ENCODE measurements at places on chromosomes 5 and 9.
A peak's percentile ranks its signal among the peaks of the same experiment; 100 is the strongest.

GRCh38 chr9:8062459-8062858, 262.9 kb upstream of the DMAC1 start:
- no peak for DNase-seq

- peak; percentile 92 for DNase-seq
Observed at GRCh38 chr5:72940082-72940481, 15.8 kb upstream of the FCHO2 start.

DNA sequence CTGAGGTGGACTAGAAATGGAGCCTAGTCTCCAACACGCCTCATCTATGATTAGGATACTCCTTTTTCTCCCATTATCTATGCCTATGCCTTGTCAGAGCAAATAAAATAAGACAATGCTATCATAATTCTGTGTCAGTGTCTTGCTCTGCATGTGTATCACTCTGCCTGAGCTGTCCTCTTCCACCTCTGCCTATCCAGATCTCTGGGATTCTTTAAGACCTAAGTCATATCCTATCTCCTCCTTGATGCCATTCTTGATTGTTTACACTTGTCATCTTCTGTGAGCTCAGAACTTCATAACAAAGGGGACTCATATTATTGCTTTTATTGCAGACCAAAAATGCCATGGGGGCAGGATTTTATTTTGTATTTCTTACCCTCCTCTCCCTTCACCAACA, 351.2 kb upstream of the C9orf72 start:
- DNase-seq: no peak

DNA sequence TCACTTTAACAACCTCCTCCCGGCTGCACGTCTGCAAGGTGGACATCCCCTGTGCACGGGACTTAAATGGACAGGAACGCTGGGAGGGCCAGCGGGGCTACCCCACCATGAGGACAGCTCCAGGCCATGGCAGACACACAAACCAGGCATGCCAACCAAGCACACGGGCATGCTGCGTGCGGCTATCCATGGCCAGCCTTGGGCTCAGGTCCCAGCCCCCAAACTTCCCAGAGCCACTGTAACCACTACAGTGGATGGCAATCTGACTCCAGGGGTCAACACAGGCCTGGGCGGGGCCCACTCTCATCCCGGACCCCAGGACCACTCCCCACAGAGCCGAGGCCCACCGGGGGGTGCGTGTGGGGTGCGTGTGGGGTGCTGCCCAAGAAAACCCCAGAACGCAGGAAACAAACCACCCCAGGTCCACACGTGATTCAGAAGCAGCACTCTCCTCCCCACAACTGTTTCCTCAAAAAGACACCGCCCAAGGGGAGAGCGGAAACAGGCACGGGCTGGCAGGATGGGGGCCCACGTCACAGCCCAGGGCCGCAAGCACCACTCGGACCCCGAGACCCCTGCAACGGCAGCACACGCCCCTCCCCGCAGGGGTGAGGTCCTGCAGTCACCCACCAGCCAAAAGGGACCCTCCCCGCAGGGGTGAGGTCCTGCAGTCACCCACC, 7.4 kb downstream of the SLC12A7 start:
- peak; percentile 78 for DNase-seq

DNA sequence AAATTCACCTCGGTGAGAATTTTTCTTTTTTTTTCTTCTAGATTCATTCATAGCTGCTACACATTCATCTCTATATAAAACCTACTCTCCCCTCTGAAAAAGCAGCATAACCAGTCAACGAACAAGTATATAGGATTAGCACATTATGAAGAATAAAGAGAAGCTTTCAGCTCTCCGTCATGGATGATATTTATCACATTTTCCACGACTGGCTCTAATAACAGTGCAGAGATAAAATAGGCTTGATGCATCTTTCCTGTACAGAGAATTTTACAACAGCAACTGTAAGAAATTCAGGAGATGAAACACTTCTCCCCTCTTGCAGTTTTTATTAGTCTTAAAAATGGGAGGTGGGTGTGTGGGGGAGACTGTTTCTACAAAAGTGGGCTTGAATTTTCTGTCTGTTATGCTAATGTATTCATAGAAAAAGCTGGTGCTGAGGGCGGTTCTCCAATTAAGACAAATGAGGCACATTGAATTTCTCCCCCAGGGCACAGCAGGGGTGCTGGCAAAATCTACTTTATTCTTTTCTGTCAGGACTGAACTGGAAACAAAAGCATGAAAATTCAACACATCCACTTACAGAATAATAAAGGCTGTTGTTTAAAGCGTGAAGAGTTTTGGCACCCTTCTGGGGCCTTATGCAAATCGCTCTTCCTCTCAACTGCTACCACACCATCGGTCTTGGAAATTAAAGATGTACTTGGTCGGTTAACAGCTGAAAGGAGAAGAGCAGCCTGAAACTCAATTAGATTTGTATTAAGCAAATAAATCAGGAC, 233.9 kb upstream of the ZNF608 start:
- DNase-seq: no peak

DNA sequence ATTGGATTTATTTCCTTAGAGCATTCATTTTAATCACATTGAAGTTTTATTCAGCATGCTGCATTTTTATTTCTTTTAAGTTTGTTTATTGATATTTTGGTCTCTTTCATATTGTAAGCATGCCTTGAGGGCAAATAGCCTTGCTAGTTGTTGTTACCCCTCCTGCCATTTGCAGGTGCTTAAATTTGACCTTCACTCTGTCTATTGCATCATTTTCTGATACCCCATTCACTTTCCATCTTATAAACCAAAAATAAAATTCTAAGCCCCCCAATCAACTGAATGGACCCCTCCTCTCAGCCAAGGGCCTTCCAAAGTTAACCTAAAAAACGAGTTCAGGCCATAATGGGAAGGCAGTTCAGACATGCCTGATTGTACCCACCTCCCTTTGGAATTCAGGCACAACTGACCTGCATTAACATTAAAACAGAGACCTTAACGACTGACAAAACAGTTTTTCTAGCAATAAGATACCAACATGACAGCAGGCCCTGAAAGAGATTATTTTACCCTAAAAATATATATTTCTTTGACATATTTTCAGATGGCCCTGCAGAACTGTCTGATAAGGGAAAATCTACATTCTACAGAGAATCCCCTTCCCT, 32.1 kb downstream of the TARS1 start:
- no peak for DNase-seq

GRCh38 chr9:80797831-80798688, 891.3 kb downstream of the TLE1 start:
- DNase-seq: no peak

DNA sequence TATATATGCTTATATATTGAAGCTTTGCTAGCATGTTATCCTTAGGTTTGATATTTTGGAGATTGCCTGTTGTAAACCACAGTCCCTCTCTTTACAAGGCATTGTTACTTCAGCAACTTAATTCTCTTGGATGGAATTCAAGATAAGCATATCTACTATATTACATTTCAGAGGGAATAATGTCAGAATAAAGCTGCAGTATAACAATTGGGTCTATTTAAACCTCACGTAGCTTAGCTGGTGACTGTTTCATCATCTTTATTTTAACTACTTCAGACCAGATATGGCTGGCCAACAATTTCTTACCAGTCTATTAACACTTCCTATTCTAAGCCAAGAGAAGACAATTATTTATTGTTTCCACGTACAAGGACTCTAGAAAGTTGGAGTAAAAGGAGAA, 27.1 kb downstream of the ZCCHC10 start:
- no peak for DNase-seq

GRCh38 chr5:159330131-159330800, at the start of gene IL12B:
TSS of gene IL12B (minus strand) at chr5:159330487. CDS start at chr5:159326782, 3,705 bp downstream.
- DNase-seq: no peak

DNA sequence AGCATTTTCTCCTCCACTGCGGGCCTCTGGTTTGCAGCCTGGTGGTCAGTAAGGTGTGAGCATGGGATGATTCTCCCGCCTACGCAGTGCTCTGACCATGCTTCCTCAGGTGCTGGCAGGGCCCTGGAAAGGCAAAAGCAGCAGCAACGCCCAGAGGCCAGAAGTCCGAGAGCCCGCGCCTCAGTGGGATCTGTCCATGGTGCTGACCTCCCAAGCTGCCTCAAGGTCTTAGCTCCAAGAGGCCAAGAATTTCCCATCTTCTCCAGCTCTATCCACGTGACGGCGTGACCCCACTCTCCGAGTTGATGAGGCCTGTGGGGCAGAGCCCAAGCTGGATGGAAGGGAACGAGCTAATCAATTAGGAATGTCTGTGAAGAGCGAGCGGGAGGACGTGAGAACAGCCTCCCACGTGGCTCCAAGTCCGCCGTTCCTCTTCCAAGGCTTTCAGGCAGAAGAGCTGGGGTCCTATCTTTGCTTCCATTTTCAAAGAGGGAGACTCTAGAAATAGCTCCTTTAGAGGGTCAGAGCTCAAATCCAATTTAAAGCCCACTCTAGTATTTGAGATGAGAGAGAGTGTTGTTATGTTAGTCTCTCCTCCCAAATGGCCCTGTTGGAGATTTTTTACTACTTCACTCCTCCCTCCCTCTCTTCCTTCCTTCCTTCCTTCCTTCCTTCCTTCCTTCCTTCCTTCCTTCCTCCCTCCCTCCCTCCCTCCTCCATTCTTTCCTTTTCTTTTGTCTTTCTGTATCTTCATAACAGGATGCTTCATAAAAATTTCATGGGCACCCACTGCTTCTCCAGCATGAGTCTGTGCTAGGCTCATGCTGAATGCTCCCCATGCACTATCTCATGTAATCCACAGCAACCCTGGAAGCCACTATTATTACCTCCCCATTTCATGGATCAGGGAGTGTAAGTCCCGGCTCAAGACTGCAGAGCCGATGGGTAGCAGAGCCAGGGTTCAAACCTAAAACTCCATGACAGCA, 69.3 kb downstream of the OLFM1 start:
- DNase-seq: peak; percentile 30

DNA sequence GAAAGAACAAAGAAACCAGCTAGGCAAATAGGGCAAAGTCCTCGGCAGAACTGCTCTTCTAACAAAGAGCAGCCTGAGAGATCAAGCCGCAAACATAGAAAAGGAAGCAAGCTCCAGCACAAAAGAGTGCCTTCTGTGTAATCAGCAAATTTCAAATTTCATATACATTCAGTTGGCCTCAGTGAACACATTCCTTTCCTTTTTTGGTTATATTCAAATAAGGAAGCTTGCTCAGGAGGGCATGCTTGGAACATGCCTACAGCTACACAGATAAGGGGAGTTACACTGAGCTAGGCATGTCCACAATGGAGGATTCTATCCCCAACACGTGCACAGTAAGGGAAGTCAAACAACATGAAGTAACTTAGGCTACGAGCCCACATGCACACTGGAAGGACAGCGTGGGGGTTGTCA, 23.4 kb downstream of the IL33 start:
- no peak for DNase-seq

DNA sequence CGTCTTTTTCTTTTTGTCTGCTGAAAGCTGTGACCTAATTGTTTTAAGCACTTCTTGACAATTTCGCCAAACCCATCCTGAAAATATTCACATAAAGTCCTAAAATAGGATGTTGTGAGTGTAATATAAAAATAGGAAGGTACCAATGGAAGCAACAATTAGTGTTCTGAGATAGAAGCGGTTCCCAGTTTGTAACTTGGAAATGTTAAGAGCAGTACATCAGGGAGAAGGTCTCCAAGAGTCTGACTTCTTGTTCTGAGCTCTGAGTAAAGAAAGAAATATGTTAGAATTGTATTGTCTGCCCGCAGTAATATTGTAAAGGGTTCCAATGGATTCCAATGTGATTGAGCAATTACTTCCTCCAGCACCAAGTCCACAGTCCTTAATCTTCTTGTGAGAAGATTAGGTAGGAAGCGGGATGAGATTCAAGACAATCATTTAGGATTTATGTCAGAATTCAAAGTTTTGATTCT, 3.9 kb downstream of the VCAN start:
- DNase-seq: no peak

DNA sequence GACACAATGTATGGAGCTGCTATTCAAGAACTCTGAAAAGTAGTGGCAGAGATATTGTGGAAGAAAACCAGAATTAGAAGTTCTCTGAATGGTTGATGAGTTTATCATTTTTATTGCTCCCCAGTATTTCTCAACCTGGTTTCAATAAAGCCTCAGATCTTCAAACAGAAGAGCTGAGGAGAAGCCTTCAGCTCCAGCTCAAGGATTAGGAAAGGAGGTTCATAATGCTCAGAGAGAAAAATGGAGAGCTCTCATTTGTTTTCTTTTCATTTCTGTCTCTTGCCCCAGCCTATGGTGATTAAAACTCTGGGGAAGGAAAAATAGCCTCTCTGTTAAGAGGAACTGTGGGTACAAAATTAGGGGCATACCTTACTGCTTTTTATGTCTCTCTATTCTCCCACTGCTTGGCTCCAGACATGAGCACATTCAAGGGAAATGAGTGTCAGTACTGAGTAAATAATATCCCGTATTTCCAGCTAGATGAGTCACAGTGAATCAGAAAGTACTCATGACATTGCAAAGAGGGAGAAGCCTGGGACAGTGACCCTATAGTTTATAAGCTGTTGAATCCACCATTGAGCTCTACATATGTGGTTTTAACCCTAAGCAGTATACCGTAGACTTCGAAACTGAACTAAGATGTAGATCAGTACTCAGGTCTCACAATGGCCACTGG, 138.1 kb downstream of the EMB start:
- DNase-seq: no peak

- DNase-seq: no peak
Observed at GRCh38 chr9:18906656-18907395, 126.2 kb downstream of the SAXO1 start.

- no peak for DNase-seq
Observed at GRCh38 chr5:5246736-5247135, 106.6 kb downstream of the ADAMTS16 start.

GRCh38 chr9:130943777-130944176, 4.7 kb upstream of the FIBCD1 start:
- no peak for DNase-seq

DNA sequence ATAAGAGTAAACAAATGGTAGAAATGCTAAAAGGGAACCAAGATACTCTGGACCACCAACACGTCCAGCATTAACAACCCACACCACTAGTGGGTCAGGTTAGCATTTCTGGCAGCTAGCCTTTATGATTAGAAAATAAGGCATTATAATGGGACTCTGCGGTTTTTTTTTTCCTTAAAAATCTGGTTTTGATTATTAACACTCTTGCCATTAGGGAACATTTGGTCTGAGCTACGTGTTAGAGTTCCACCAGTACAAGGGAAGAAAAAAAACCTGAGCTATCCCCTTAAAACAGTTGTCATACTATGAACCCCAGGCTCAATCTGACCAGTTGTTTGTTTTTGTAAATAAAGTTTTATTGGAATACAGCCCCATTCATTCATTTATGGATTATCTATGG, 110.4 kb downstream of the NTRK2 start:
- no peak for DNase-seq

DNA sequence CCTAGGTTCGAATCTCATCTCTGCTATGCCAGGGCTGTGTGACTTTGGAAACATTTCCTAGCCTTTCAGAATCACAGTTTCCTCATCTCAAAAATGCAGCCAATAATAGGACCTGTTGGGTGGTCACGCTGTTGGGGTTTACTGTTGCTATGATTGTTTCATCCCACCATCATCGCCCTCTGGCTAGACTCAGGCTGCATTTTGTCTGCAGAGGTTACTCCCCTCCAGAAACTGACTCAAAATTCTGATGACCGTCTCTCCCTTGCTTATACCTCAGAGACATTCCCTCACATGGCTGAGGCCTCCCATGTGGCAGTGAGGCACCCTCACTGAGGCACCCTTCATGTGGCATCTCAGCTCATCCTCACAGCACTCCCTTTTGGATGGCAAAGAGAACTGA, 61.6 kb downstream of the COL27A1 start:
- DNase-seq: no peak

All from suppressor macrophage (primary cell).